ENCODE measurements at places on chromosomes 7 and 10.

GRCh38 chr7:151590071-151590849 lies 70.6 kb upstream of the RHEB start:
- no peak for DNase-seq

- no peak for DNase-seq
Observed at GRCh38 chr10:122163174-122164022, 107.7 kb upstream of the BTBD16 start.

- DNase-seq, result no peak
Observed at GRCh38 chr10:62981096-62981495, 152.0 kb upstream of the NRBF2 start.

DNA sequence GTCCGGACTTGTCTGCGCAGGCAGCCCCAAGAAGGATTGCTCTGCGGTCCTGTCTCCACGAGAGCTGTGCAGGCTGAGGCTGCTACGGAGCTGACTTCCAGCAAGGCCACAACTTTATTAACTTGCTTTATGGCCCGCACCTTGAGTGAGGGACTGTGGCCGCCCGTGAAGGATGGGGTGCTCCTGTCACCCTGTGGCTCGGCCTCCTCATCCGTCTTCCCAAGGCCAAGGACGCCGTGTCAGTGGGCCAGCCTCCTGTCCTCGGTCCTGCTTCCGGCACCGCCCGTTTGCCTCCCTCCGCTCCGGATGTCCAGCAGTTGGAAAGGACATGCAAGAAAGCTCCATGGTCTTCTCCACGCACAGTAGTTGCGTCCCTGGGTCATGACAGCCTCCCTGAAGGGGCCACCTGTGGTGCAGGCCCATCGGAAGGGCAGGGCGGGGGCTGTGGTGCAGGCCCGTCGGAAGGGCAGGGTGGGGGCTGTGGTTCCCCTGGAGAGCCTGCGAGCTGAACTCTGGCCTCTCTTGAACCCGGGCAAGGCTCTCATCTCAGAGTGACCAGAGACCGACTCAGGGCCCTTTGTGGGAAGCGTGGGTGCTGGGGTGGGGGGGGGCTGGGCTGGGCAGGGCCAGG lies 87.1 kb downstream of the NKX6-2 start:
- DNase-seq, result no peak

GRCh38 chr7:37920305-37920848 lies at the start of gene EPDR1:
TSS of gene EPDR1 (plus strand) at chr7:37920640. CDS start at chr7:37920940, 300 bp downstream.
- DNase-seq, result no peak

DNA sequence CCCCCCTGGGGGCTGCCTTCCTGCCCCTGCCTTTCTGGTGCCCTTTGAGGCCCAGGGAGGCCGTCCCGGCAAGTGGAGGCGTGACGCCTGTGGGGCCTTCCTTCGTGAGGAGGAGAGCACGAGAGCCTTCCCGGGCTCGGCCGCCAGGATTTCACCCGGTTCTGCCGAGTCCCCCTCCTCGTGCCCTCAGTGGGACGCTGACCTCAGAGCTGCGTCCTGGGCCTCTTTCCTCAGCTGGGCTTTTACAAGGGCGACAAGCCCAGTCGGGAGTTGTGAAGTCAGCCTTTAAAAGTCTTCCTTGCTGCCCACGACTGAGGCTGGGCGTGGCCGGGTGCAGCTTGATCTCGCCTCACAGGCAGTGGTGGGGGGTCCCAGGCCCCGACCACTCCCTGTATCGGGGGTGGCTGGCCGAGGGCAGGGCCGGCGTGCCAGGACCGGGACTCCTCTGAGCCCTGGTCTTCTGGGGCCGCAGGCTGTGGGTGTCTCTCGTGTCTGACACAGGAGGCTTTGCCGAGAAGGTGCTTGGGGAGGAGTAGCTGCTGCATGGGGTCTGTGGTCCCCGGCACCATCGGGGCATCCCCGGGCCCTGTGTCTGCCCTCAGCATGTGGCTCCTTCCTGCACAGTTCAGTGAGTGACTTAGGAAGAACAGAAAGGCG lies 41.8 kb downstream of the FAM20C start:
- no peak for DNase-seq

DNA sequence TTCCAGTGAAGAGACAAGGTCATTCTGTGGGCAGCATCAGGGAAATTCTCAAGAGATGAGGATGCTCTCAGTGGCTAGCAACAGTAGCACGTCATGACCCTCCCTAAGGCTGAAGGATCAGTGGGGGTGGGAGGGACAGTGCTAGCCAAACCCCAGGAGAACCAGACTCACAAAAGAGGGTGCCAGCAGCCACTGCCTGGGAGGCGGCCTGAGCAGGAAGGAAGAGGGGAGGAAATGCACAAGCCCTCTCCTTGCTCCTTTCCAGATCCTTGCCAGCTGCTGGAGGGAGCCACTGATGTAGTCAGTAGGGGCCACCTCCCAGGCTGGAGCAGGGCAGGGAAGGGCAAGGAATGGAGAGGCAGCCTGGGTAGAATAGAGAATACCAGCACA lies 302.7 kb downstream of the RPS24 start:
- DNase-seq, result no peak

DNA sequence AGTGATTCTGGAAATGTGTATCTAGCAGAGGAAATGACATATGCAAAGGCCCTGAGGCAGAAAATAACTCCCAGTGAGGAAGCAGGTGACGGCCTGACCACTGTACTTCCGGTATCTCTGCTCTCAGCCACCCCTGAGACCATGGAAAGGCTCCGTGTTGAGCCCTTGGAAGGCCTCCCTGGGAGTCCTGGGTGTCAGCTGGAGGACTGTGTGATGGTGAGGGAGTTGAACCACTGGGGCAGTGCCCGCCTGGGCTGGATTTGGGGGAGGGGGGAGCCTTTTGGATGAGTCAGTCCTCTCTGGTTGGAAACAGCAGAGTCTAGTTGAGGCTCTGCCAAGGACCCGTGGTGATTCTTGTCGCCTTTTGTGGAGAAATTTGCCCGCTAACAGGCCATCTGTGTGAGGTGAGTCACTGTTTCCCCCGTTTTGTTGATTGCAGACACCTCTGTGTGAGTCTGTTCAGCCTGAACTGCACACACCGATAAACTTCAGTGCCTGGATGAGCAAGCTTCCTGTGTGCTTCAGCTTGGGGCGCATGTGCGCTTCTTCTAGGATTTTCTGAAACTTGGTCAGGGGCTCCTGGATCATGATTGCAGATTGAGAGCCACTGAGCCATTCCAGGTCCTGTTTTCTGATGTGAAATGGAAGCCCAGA lies 98.6 kb downstream of the GRK5 start:
- DNase-seq, result peak; percentile 84

- DNase-seq, result no peak
Observed at GRCh38 chr7:87356448-87356847, 11.0 kb downstream of the CROT start.

DNA sequence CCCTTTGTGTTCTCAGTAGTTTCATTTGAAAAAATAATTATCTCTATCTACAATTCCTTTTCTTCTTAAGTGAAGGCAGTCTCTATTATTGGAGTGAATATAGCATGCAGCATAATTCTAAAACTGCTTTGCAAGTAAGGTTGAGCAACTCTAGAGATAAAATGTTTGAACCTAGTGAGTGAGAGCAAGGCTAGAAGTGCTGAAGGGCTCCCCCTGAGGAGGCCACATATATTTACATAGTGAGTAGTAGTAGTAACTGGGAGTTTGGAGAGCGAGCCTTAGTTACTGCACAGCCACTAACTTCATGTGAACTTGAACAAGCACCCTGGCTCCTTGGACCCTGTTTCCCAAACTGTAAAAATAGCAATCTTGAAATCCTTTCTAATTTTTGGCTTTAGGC lies 141.5 kb upstream of the DKK1 start:
- no peak for DNase-seq

- DNase-seq, result no peak
Observed at GRCh38 chr7:95598511-95598910, 2.2 kb upstream of the PDK4 start.

DNA sequence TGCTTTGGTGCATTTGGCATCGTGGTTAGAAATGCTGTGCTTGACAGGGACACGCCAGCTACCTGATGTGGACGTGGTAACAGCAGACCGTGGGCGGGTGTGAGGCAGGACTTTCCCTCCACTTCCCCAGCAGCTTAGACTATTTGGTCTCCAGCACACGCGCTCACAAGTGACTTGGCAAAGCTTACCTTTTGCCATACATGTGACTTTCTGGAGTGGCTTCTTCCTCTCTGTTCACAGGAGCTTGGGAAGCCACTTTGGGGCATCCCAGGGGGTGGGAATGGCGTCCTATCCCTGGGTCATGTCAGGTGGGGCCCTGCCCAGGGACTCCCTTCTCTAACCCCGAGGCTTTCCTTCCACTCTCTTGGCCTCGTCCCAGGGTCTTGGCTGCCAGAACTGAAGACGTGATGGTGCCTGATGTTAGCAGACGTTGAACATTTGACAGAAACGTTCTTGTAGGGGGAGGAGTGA lies 228.7 kb upstream of the KLF6 start:
- no peak for DNase-seq

DNA sequence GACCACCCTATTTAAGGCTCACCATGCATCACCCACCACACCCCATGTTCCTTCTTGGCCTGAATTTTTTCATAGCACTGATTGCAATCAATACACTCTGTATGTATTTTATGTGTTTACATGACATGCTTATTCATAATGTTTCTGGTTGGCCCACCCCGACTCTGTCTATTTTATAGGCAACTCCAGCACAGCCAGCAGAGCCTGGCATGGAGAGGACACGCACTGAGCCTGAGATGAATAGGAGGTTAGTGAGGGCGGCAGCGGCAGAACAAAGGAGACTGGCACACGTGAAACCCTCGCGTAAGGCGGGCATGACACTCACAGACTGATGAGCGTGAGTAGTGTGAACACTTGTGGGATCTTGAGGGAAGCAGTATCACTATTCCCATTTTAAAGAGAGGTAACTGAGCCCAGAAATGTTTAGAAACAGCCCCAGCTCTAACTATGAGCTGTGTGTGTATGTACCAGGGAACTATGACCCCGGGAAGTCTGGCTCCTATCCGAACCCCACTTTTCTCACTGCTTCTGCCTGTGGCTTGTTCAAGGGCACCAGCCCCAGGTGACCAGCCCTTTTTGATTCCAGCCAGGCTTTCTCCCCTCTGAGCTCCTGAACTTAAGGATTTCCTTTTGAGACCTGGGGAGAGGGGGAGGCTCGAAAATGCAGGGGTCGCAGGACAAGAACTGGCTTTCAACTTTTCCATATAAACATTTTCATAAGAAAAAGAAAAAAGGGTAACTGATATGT lies 113.3 kb downstream of the ARHGAP22 start:
- no peak for DNase-seq

GRCh38 chr10:88152728-88153133 lies 289.3 kb downstream of the PTEN start:
- peak; percentile 18 for DNase-seq

DNA sequence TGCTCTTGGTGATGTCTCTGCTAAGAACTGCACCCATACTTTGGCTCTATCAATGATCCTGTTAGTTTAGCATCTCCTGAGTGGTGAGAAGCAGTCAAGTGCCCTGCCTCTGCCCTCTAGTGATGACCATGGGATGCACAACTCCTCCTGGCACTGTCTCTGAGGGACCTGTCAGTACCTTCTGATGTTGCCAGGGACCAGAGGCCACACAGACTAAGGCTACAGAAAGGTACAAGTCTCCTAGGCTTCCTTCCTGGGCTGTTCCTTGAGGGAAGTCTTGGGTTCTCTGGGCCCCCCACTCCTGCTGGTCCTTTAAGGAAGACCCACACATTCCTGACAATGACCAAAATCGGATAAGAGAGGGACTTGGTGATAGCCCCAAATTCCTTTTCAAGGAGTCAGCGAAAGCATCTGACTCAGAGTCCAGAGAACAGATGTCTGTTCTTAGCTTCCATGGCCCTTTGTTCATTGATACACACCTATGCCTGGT lies 15.3 kb downstream of the NKX2-3 start:
- no peak for DNase-seq

DNA sequence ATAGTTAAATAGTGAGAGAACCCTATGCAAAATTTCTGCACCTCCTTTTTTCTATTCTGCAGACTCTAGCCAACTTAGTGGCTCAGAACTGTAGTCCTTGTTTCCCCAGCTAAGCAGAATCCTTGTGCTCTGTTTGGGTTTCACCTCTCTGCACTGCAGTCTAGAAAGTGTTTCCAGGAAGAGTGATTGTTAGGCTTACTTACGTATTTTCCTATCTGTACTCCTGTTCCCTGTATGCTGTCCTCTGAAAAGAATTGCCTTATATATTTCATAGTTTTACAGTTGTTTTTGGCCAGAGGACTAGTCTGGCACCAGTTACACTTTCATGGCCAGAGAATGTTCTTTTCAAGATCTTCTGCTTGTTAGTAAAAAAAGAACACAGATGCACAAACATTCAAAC lies 154.6 kb upstream of the POT1 start:
- DNase-seq, result no peak

- DNase-seq, result no peak
Observed at GRCh38 chr10:120805014-120805812, 45.9 kb upstream of the WDR11 start.

GRCh38 chr10:114974625-114975024 lies 36.6 kb downstream of the TRUB1 start:
- DNase-seq, result no peak

- no peak for DNase-seq
Observed at GRCh38 chr10:21753497-21754270, 219.7 kb downstream of the MLLT10 start.
